ENCODE measurements at places on chromosomes 2 and 18.

DNA sequence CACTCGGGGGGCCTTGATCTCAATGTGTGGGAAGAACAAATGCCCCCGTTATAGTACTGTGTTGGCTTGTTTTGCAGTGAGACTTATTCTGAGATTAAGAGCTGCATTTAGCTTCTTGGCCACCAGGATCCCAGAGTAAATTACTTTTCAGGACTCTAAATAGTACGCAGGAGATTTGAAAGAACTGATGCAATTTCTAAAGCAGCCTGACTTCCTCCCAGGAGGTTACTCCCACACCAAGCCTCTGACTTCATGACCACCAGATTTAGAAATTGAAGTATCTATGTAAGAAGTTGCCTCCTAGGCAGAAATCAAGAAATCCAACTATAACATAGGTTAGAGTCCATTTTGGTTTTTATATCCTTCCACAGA is 67.0 kb downstream of the FEZ2 start:
- no peak for DNase-seq

DNA sequence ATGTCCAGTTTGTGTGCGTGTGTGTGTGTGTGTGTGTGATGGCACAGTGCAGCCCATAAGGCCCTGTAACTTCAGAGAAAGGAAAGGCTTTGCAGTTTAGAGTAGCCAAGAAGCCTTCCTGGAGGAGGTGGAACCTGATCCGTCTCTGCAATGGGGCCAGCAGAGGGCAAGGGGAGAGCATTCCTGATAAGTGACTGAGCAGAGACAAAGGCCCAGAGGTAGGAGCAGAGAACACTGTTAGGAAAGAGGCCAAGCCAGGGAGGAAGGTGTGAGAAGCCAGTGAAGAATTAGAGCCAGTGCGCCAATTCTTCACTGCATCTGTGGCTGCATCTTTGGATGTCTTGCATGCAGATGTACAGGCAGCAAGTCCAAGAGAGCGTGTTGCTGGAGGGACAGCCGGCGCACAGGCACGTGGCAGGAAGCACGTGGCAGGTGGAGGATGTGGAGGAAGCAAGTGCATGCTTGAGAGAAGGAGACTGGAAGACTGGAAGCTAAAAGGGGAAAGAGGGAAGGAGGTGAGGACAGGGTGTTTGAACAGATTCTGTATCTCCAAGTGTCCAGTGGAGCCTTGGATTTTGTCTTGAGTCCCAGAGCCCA is 196.3 kb downstream of the CTIF start:
- no peak for DNase-seq

DNA sequence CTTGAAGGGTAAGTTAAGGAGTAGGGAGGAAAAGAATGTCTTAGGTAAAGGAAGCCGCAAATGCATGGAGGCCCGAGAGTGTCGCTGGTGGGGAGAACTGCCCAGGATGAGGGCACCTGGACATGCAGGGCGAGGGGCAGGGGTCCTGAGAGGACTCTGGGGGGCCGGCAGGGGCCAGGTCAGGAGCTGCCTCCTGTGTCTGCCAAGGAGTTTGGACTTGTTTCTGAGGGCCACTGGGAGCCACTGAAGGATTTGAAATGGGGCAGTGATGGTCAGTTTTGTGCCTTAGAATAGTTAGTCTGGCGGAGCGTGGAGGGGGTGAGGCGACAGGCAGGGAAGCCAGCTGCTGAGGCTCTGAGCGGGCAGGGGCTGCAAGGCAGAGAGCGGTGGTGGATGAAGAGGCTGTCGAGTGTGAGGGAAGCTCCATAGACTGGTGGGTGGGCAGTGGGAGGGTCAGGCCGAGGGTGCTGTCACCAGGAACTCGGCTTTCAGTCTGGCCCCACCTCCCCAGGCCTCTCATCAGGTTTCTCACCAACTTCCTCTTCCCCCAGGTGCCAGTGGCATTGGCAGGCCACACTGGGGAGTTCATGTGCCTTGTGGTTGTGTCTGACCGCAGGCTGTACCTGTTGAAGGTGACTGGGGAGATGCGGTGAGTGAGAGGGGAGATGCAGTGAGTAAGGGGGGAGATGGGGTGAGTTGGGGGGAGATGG is 14.7 kb upstream of the SLC4A3 start:
- DNase-seq = no peak

GRCh38 chr18:70279470-70279869 is 9.4 kb upstream of the SOCS6 start:
- no peak for DNase-seq

- no peak for DNase-seq
These were observed 274.8 kb upstream of the NCKAP5 start for GRCh38 chr2:133843091-133843490.

GRCh38 chr2:13003500-13003899 is 286.8 kb downstream of the TRIB2 start:
- no peak for DNase-seq

GRCh38 chr18:13120255-13120654 is 98.3 kb upstream of the LDLRAD4 start:
- no peak for DNase-seq

- no peak for DNase-seq
These were observed 730.0 kb downstream of the SOCS6 start for GRCh38 chr18:71018816-71019215.

GRCh38 chr2:108978709-108979111 is 10.3 kb downstream of the EDAR start:
- DNase-seq = no peak

DNA sequence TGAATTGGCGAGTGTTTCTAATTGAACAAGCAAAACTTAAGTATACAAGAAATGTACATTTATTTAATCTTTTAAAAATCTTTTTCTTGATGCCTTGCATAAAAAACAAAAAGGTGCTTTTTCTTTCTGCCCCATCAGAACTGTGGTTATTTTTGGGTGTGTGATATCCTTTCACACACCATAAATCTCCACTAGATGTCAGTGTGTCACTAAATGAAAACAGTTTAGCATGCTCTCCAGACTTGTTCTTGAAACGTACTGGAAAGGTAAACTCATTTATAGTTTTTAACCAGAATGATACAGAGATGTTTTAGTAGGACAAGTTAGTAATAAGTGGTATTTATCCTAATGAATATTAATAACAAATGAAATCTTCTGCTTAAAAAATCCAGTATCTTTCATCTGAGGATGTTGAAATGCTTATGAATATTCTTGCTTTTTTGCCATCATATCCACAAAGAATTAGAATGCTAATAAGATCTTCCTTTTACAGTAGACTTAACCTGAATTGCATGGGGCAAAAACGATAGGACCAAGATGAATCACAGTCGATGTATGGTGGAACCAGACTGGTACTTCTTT is 96.8 kb downstream of the UBE2E3 start:
- DNase-seq = no peak

DNA sequence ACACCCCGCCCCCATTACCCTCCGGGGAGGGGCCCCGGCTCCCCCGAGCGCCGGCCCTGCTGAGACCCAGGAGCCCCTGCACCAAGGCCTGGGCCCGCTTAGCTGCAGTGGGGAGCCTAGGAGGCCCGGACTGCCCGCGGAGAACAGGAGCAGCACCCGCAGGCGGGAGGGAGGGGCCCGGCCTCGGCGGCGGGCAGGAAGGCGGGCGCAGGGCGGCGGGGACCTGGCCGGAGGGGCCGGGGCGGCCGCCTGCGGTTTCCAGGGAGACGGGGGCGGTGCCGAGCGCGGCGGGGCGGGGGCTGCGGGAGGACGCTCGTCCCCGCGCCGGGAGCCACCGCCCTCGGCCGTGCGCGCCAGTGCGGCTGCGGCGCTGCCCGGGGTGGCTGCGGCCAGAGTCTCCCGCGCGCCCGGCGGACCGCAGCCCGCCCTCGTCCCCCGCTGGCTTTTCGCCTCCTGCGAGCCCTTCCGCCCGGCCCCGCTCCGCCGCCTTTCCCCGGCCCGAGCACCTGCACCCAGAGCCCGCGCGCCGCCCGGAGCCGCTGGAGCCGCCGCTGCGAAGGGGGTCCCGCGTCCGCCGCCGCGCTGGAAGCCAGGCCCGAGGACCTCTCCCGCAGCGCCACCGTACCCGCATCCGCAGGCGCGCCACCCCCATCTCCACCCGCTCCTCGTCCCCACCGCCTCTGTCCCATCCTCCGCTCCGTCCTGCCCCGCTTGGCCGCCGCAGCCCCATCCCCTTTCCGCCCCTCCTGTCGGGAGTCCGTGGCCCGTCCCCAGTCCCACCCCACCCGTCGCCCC is 17.2 kb downstream of the GPC1 start:
- DNase-seq = no peak

- DNase-seq = no peak
These were observed 49.2 kb downstream of the MYCN start for GRCh38 chr2:15989559-15989958.

GRCh38 chr2:150228936-150229335 is 258.5 kb downstream of the RND3 start:
- no peak for DNase-seq

DNA sequence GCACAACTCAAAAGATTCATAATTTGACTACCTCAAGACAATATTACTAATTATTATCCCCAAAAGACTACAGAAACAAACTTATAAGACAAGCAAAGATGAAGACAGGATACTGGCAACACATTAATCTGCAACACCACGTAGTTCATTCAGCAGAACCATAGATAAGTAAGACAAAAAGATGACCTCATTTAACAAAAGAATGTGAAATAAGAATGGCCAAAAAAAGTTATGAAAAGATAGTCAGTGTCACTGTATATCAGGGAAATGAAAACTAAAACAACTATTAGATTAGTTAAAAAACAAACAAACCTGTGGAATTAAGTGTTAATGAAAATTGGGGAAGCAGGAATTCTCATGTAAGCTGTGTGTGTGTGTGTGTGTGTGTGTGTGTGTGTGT is 19.4 kb downstream of the PSMD14 start:
- no peak for DNase-seq

- DNase-seq = no peak
These were observed 12.4 kb upstream of the TAF1B start for GRCh38 chr2:9830685-9831410.

DNA sequence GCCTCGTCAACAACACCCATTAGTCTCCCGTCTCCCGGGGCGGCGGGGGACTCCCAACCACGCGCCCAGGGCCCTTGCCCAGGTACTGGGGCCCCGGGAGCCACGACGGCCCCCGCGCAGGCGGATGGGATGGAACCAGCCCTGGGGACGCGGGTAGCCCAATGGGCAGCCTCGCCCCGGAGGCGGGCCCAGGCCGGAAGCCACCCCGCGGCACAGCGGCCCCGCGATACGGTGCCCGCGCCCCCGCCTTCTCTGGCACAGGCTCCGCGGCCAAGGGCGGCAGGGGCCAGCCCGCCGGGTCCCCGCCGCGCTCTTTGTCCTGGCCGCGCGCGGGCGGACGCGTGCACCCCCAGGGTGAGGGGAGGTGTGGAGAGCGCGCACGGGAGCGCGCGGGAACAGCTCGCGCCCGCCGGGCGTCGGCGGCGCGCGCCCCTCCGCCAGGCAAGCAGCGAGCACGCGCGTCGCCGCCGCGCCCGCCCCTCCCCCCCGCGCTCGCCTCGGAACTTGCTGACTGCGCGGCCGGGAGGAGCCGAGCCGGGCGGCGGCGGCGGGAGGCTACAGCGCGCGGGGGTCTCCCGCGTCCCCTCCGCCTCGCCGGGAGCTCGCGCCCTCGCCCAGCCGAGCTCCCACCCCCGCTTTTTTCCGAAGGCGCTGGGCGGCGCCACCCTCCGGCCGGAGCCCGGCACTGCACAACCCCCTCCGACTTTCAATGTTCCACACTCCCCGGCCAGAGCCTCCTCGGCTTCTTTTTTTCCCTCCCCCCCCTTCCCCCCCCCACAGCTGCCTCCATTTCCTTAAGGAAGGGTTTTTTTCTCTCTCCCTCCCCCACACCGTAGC is at the start of gene UBE2E3:
Gene UBE2E3 (plus strand): TSS at position 500 of the 837 bp plus-strand sequence. CDS start 1,438 bp downstream, outside the sequence.
- peak; percentile 68 for DNase-seq

DNA sequence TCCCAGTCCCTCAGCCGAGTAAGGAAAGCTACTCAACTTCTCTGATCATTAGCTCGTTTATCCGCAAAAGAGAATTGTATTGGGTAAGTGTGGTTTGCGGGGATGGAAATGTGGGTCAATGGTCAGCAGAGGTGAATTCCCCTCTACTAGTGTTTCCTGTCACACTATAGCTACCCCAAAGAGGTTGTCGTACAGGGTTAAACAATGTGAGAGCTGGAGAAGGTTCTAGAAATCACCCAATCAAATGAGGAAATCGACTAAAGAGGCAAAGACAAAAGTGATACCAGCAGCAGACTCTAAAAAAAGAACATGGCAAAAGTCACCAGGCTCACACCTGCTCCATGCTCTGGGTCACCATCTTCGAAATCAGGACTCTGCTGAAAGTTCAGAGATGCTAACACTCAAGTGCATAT is 144.7 kb upstream of the ITGA4 start:
- no peak for DNase-seq

GRCh38 chr2:5946225-5947115 is 254.3 kb downstream of the SOX11 start:
- no peak for DNase-seq

- DNase-seq = no peak
These were observed 42.0 kb upstream of the STK17B start for GRCh38 chr2:196213252-196213980.

DNA sequence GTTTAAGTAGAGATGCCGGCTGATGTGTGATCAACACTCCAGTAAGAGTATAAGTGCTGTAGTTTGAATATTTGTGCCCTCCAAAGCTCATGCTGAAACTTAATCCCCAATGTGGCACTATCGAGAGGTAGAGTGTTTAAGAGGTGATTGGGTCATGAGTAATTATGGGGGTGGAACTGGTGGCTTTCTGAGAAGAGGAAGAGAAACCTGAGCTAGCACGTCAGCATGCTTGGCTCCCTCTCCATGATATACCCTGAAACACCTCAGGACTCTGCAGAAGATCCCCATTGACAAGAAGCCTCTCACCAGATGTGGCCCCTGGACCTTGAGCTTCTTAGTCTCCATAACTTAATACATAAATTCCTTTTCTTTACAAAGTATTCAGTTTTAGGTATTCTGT is 584.8 kb downstream of the TSN start:
- DNase-seq = no peak

GRCh38 chr2:220114443-220114842 is 487.0 kb downstream of the SLC4A3 start:
- no peak for DNase-seq

DNA sequence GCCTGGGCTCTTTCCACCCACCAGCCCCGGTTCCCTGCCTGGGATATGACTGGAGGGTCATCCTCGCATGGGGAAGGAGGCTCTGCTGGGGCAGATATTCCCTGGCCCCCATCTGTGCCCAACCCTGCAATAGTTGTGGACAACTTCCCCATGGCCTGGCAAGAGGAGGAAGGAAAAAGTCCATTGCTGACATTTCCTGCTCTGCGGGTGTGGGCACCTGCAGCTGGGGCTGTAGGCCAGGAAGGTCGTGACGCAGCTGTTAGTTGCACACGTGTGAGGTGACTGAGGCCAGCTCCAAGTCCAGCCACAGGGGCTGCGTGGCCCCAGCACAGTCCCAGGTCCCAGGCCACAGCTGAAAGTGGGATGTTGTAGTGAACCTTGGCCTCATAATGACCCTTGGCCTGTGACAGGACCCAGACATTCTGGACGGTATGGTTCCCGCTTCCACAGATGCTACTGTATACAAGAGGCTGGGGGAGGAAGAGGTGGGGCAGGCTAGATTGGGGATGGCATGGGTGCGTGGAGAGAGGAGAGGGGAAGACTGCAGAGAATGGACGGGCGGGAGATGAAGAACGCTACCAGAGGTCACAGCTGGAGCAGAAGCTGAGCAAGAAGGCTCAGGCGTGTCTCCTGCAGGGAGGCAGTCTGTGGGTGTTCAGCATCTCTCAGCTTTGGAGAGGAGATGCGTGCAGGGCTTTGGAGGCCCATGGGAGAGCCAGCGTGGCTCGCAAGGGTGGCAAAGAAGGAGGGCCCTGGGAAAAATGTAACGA is 22.1 kb downstream of the OTOF start:
- DNase-seq = no peak

GRCh38 chr2:64695721-64696261 is 42.1 kb upstream of the SERTAD2 start:
- no peak for DNase-seq

- no peak for DNase-seq
These were observed 28.9 kb downstream of the LDLRAD4 start for GRCh38 chr18:13247506-13247905.

- DNase-seq = no peak
These were observed 1.8 kb upstream of the FAP start for GRCh38 chr2:162245061-162245460.
